Sigmoid colon (tissue), 7 donors: ENCODE measurements at places on chromosomes 12 and 14. TPM values are rescaled to one million over a fixed set of nuclear protein-coding genes. Genes with fewer than 3 reads are reported as not detected.

The MUCL1 gene
- total RNA-seq, result not detected

The CLEC14A gene
- total RNA-seq, result 9.5 TPM

The OR6C3 gene
- not detected for total RNA-seq

GRCh38 chr12:75985566-75985965 is 46.0 kb downstream of the PHLDA1 start:
- no peaks in the 10 kb centered on the region for H3K36me3 ChIP-seq
- H3K4me3 ChIP-seq, result no peak overlapping the region
- no peak overlapping the region for H3K27ac ChIP-seq
- DNase-seq, result no peak
- H3K27me3 ChIP-seq, result no peaks in the 10 kb centered on the region

DNA sequence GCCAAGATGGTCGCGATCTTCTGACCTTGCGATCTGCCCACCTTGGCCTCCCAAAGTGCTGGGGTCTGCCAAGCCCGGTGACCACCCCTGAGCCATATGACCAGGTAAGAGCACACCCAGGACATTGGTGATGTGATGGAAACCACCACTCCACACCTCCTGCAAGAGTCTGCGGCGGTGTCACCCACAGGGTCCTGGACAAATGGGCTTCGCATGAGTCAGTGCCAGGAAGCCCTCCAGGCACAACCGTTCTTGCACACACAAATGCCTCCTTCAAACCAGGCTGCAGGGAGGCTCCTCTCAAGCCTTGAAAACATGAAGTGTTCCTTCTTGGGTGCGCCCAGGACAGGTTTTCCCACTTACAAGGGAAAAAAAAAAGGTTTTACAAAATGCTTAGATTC is 16.6 kb downstream of the PITPNM2 start:
- no peaks in the 10 kb centered on the region for H3K36me3 ChIP-seq
- H3K27me3 ChIP-seq, result no peaks in the 10 kb centered on the region
- DNase-seq, result peak; percentile 25
- no peak overlapping the region for H3K27ac ChIP-seq

DNA sequence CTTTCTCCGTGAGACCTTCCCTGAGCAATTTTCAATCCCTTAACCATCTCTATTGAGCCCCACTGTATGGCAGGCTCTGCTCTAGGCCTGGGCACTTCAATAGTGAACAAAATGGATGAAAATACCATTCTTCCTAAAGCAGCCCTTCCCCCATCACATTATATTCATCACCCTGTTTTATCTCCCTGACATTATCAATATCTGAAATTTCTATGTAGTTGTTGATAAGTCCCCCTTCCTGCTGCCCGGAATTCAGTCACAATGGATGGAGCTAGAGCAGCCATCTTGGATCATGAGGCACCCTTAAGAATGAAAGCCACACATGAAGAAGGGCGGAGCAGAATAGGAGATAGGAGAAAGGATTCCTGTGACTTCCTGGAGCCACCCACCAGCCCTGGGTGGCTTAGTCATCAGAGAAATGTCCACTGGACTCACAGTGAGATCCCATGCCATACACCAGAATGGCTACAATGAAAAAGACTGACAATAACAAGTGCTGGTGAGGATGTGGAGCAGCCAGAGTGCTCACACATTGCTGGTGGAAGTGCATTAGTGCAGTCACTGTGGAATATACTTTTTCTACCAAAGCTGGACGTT is 33.9 kb downstream of the SCARB1 start:
- no peak overlapping the region for H3K27ac ChIP-seq
- peaks cover 12% of the 10 kb centered on the region for H3K4me1 ChIP-seq
- no peak overlapping the region for H3K4me3 ChIP-seq
- H3K27me3 ChIP-seq, result no peaks in the 10 kb centered on the region

DNA sequence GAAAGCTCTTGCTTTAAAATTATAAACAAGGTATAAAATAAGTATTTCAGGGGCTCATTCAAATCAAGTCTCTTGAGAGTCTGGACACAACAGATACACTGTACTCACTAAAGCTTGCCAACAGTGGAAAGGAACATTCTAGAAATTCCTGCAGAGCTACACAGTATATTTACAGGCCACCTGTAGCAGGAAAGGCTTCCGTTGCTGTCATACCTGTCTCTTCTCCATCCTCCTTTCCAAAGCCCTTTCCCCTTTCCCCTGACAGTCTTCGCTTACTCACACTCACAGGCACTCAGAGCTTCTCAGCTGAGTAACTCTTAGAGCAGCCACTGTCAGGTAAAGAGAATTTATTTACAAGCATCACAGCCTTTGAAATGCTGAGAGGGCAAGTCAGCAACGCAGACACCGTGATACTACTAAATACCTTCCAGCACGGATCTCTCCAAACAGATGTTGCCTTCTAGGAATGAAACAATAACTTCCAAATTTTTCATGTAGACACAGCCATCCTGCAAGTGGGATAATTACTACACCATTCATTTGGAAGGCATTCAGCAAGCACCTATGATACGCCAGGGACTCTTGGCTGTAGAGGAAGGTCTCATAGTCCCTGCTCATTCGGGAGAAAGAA is 167.9 kb downstream of the FOXN3 start:
- H3K36me3 ChIP-seq, result no peaks in the 10 kb centered on the region
- H3K4me3 ChIP-seq, result no peak overlapping the region
- H3K4me1 ChIP-seq, result peaks cover 23% of the 10 kb centered on the region
- no peak overlapping the region for H3K27ac ChIP-seq
- DNase-seq, result no peak

GRCh38 chr12:76470028-76470939 is 89.3 kb downstream of the OSBPL8 start:
- H3K36me3 ChIP-seq, result no peaks in the 10 kb centered on the region
- H3K27ac ChIP-seq, result no peak overlapping the region
- H3K27me3 ChIP-seq, result no peaks in the 10 kb centered on the region

- DNase-seq, result no peak
- no peak overlapping the region for H3K4me3 ChIP-seq
- no peak overlapping the region for H3K27ac ChIP-seq
- no peaks in the 10 kb centered on the region for H3K27me3 ChIP-seq
These were observed 731.9 kb downstream of the NRXN3 start for GRCh38 chr14:78902010-78902623.

DNA sequence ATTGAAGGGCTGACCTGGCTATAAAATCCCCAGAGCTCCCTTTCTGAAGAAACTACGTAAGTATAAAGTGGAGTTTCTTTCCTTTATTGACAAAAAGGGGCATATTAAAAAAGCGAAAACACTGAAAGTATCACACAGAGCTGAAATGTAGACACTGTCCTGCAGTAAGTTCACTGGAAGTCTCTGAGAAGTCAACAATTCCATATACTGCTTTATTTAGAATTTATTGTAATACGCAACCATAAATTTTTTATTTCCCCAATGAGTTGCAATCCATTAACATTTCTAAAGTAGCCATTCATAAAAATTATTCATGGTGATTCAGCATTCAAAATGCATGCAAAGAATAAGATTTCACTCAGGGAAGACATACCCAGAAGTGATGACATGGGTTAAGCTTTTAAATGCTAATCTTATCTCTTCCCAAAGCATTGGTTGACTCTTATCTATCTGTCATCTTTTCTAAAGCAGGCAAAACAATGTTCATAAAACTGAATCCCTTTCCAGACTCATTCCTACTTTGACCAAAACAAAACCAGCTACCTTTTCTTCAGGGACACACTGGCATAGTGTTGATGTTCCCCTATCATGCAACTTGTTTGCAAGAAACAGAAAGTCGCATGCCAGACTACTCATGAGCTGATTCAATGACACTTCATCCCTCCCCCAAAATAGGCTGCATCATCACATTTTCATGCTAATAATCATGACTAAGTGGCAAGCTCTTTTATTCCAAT is 17.3 kb downstream of the KITLG start:
- H3K4me1 ChIP-seq, result peaks cover 72% of the 10 kb centered on the region
- no peak for DNase-seq
- no peak overlapping the region for H3K4me3 ChIP-seq
- no peaks in the 10 kb centered on the region for H3K27me3 ChIP-seq

- no peak for DNase-seq
- no peak overlapping the region for H3K4me3 ChIP-seq
- H3K27me3 ChIP-seq, result no peaks in the 10 kb centered on the region
- H3K36me3 ChIP-seq, result no peaks in the 10 kb centered on the region
- no peak overlapping the region for H3K27ac ChIP-seq
- peaks cover 12% of the 10 kb centered on the region for H3K4me1 ChIP-seq
These were observed 221.5 kb upstream of the DAAM1 start for GRCh38 chr14:58966997-58967396.

DNA sequence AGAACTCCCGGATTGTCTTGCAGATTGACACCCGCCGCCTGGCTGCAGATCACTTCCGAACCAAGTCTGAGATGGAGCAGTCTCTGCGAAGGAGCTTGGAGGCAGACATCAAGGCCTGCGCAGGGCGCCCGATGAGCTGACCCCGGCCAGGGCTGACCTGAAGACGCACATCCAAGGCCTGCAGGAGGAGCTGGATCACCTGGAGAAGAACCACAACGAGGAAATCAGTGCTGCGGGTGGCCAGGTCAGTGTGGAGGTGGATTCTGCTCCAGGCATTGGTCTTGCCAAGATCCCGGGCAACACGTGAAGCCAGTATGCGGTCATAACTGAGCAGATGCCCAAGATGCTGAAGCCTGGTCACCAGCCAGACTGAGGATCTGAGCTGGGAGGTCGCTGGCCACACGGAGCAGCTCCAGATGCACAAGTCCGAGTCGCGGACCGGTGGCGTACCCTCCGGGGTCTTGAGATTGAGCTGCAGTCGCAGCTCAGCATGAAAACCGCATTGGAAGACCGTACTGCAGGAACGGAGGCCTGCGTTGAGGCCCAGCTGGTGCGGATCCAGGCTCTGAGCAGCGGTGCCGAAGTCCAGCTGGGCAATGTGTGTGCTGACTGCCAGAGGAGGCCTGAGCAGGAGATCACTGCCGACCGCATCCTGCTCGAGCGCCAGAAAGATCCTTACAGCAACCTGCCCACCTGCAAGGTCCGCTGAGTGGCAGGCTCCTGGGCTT is 12.4 kb upstream of the A2M start:
- no peak overlapping the region for H3K4me3 ChIP-seq
- H3K36me3 ChIP-seq, result no peaks in the 10 kb centered on the region
- no peaks in the 10 kb centered on the region for H3K27me3 ChIP-seq
- no peaks in the 10 kb centered on the region for H3K4me1 ChIP-seq
- H3K27ac ChIP-seq, result no peak overlapping the region

DNA sequence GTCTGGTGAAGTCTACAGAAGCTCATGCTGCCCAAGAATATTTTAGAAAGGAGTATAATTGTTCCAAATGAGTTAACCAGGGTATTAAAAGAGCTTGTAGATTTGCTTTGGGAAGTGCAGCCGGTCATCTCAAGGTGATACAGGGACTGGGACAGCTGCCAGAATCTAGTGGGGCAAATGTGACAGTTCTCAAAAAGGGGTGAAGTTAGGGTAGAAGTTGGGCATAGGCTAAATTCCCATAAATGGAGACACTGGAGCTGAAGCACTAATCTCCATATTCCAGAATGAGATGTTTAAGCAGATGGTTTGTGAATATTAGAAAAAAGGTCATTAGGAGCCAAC is 94.7 kb downstream of the ANO6 start:
- no peaks in the 10 kb centered on the region for H3K27me3 ChIP-seq
- H3K27ac ChIP-seq, result peak overlapping the region; percentile 86
- no peak overlapping the region for H3K4me3 ChIP-seq
- DNase-seq, result no peak
- H3K4me1 ChIP-seq, result peaks cover 32% of the 10 kb centered on the region

- H3K36me3 ChIP-seq, result no peaks in the 10 kb centered on the region
- no peak overlapping the region for H3K27ac ChIP-seq
- DNase-seq, result peak; percentile 25
- no peak overlapping the region for H3K4me3 ChIP-seq
- no peaks in the 10 kb centered on the region for H3K27me3 ChIP-seq
- peaks cover 22% of the 10 kb centered on the region for H3K4me1 ChIP-seq
These were observed 15.8 kb downstream of the KRT2 start for GRCh38 chr12:52636189-52636588.

DNA sequence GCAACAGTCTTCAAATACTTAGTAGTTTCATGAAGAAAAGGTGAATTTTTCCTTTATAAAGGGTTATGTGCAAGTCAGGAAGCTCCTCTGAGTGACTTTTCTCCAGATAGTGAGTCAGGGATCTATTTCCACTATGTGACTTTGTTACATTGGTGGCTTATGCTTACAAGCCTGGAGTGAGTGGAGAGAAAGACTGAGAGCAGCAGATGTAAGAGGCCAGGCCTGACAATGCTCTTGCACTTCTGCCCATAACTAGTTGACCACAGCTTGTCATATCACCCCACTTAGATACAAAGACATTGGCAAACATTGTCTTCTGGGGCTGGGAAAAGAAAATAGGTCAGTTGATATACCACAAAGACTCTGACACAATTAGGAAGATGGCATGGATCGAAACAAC is 236.5 kb downstream of the PDZRN4 start:
- H3K27me3 ChIP-seq, result no peaks in the 10 kb centered on the region
- no peak overlapping the region for H3K27ac ChIP-seq
- no peaks in the 10 kb centered on the region for H3K36me3 ChIP-seq
- no peak overlapping the region for H3K4me3 ChIP-seq
- DNase-seq, result no peak
- no peaks in the 10 kb centered on the region for H3K4me1 ChIP-seq

- DNase-seq, result no peak
- no peak overlapping the region for H3K27ac ChIP-seq
- H3K27me3 ChIP-seq, result no peaks in the 10 kb centered on the region
- peaks cover 7% of the 10 kb centered on the region for H3K36me3 ChIP-seq
These were observed 11.1 kb downstream of the NAA30 start for GRCh38 chr14:57401501-57401900.

GRCh38 chr12:57096099-57096572 is 7.2 kb downstream of the NAB2 start:
- peaks cover 91% of the 10 kb centered on the region for H3K36me3 ChIP-seq
- peaks cover 48% of the 10 kb centered on the region for H3K4me1 ChIP-seq
- no peak for DNase-seq
- H3K27me3 ChIP-seq, result no peaks in the 10 kb centered on the region

DNA sequence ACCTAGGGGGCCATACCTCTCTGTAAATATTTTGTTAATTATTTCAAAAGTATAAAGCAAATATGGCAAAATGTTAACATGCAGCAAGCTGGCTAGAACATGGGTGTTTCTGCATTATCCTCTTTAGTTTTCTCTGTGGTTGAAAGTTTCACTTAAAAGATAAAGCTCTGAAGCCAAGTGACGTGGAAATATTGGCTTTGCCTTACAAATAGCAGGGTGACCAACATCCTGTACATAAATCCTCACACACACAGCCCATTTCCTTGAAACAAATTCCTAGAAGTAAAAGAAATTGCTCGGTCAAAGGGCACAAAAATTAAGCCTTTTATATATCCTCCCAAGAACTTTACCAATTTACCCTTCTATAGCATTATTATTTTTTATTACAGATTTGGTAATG is 10.6 kb upstream of the VWF start:
- no peak overlapping the region for H3K27ac ChIP-seq
- no peak for DNase-seq
- H3K4me3 ChIP-seq, result no peak overlapping the region
- H3K27me3 ChIP-seq, result no peaks in the 10 kb centered on the region
- no peaks in the 10 kb centered on the region for H3K4me1 ChIP-seq
- H3K36me3 ChIP-seq, result no peaks in the 10 kb centered on the region

DNA sequence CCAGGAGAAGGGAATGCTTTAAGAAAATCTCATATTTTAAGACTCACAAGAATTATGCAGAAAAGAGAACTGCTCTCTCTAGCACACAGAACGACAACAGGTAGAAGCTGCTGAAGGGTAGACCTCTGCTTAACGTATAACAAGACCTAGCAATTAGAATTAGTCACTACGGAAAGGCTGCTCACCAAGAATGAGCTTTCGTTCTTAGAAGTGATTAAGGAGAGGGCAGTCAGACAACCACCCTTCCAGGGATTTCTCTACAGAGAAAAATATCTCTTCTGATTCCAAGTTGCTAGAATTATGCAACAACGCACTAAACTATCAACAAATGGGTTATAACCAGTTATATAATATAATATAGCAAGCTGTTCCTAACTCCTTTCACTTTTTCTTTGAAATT is 18.6 kb downstream of the LRIG3 start:
- H3K27me3 ChIP-seq, result no peaks in the 10 kb centered on the region
- peaks cover 27% of the 10 kb centered on the region for H3K4me1 ChIP-seq
- no peak overlapping the region for H3K4me3 ChIP-seq
- H3K27ac ChIP-seq, result no peak overlapping the region
